Stimulated activated CD4-positive, alpha-beta T cell treated with anti-CD3 and anti-CD28 coated beads, Interleukin-4, amount 100 ng/mL, for 48 hours (primary cell): ENCODE measurements at places on chromosomes 3 and 15.
A peak's percentile ranks its signal among the peaks of the same experiment; 100 is the strongest.

DNA sequence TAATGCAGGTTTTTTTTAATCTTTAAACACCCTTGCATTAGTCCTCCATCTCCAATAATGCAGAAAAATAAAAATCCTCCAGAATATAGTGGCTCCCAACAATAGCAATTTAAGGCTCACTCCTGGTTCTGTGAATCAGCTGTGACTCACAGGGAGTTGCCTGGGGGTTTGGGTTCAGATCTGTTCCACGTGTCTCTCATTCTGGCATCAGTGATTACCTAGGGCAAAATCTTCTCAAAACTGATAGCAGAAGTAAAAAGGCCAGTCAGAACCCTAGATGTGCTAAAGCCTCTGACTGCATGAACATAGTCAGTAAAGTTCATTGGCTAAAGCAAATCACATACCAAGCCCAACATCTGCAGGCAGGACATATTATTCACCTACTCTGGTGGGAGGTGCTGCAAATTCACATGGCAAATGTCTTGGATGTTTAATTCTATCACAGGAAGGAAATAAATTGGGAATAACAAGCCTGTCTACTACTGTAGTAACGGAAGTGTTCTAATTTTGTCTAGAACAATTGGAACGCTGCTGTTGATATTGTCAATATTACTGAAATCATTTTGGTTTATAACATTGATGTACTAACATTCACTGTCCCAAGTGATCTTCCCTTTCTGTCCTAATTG lies 364.1 kb upstream of the CNTN4 start:
- DNase-seq, result no peak

DNA sequence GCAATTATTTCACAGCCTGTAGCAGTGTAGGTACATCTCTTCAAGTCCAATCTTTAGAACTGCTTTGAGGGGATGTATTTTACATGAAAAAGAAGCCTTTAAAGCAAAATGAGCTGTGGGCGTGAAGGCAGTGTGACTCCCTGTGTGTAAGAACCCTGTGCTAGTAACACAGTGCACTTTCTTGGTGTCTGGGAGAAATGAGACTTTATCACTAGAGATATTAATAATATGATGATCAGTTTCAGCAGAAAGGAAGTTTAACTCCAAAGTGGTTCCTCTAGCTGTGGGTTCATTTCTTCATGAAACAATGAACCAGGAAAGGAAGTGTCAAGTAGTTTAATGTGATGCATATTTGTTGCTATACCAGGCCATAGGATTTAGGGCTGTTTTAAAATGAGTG lies 41.5 kb downstream of the SLCO3A1 start:
- DNase-seq, result no peak

- no peak for DNase-seq
Observed at GRCh38 chr3:126103121-126104027, 19.4 kb upstream of the SLC41A3 start.

DNA sequence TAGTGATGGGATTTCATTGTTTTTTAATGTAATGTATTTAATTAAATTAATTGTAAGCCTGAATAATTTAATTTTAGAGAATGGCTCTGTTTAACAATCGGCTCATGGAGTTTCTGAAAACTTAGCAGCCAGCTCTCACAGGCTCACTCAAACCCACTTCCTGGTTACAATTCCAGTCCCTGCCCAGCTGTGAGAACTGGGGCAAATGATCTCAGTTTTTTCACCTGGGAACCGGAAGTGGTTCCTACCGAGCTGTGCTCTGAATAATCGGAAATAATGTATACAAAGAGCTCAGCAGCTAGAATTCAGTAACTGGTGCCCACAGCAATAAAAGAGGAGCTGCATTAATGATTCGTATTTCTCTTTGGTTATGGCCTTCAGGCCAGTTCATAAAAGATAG lies 244.3 kb upstream of the MCTP2 start:
- DNase-seq, result peak; percentile 19

DNA sequence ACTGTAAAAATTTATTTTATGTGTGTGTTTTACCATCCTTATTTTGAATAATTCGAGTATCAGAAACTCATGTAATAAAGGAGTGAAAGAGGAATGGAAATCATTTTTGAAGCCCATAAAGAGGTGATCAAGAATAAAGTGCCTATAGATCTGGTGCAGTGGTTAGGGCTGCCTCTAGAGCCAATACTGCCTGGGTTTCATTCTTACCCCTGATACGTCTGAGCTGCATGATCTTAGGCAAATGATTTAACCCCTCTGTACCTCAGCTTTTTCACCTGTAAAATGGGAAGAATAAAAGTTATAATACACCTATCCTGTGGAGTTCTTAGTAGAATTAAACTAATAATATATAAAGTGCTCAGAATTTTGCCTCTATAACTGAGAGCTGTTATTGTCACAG lies 30.4 kb downstream of the EFHB start:
- no peak for DNase-seq

- DNase-seq, result no peak
Observed at GRCh38 chr3:57729334-57730045, 26.6 kb upstream of the SLMAP start.

DNA sequence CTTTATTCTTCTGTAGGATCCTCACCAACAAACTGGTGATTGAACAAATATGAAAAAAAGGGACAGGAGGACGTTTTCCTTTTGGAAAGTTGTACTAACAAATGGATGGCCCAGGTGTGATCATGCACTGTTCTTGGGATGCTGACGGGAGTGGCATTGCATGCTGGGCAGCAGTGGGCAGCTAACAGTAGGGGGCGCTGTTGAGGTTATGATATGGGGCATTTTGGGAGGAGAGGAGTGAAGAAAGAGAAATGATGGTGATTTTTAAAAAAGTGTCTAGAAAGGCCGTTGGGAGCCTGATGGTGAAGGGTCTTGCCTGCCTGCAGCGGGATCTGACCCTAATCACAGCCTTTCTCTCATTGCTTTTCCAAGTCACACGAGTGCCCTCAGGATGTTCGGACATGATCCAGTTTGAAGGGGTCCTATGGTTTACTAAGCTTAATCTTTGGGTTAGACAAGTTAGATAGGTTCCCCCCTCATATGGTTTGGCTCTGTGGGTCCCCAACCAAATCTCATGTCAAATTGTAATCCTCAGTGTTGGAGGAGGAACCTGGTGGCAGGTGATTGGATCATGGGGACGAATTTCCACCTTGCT lies 46.2 kb upstream of the PRTG start:
- DNase-seq, result peak; percentile 73

DNA sequence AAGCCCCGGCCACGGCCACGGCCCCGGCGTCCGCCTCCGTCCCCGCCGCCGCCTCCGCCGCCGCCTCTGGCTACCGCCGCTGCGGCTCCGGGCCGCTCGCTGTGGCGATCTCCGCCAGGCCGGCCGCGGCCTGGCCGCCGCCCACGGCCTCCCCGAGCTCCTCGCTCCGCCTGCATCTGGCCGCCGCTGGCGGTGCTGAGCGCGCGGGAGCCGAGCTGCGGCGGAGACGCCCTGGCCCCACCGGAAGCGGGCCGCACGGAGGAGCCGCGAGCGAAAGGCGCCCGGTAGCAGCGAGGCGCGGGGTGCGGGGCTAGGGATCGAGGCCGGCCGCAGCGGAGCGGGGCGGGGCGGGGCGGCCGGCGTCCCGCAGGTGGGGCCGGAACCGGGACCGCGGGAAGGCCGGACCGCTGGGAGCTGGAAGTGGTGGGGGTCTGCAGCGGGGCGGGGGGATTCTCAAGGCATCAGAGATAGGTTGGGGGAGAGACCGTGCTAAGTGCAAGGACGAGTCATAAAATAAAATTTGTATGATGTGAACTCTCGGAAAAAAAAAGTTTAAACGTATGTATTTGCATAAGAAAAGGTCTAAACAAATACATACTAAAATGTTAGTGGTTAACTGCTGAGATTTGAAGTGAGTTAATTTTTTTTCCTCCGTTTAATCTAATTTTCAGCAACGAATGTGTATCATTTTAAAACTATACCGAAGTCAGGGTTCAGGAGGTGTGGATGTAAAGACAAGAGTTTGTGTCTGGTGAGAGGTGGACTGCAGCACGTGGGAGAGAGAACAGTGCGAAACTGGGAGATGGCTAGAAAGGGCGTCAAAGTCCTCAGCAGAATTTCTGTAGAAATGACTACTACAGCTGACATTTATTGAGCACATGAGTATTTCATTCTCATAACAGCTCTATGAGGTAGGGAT lies at the start of gene AVEN:
AVEN (minus strand) TSS at position 334 of the 919 bp plus-strand sequence; CDS start at position 176, 158 bp downstream.
- DNase-seq, result peak; percentile 36

DNA sequence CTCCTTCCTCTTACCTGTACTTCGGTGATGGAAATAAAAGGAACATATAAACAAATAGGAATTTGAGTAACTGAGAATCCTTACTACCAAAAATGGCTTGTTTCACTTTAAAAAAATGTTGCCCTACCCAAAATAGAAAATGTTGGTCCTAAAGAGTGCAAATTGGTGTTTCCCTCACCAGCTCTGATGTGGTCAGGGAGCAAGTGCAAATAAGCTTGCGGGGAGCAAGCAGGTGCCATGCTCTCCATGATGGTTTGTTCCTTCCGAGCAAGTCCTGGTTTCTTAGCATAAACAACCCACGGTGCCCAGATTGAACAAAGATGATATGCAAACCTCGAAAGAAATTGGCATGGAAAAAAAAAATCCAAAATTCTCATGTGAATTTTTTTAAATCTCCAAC lies 68.8 kb downstream of the PGPEP1L start:
- no peak for DNase-seq

GRCh38 chr3:87900061-87900460 lies 158.7 kb downstream of the CGGBP1 start:
- DNase-seq, result no peak

DNA sequence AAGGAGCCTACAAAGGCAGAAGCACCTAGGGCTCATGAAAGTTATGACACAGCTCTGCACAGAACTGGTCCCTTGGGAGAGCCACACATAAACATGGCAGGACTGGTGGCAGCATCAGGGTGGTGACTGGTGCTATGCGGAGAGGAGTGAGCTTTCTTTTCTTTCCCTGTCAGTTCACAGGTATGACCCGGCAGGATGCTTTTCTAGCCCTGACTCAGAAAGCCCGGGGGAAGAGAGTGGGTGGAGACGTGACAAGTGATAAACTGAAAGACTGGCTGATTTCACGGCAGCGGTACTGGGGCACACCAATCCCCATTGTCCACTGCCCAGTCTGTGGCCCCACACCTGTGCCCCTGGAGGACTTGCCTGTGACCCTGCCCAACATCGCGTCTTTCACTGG lies 103.0 kb downstream of the LARS2 start:
- DNase-seq, result peak; percentile 24

DNA sequence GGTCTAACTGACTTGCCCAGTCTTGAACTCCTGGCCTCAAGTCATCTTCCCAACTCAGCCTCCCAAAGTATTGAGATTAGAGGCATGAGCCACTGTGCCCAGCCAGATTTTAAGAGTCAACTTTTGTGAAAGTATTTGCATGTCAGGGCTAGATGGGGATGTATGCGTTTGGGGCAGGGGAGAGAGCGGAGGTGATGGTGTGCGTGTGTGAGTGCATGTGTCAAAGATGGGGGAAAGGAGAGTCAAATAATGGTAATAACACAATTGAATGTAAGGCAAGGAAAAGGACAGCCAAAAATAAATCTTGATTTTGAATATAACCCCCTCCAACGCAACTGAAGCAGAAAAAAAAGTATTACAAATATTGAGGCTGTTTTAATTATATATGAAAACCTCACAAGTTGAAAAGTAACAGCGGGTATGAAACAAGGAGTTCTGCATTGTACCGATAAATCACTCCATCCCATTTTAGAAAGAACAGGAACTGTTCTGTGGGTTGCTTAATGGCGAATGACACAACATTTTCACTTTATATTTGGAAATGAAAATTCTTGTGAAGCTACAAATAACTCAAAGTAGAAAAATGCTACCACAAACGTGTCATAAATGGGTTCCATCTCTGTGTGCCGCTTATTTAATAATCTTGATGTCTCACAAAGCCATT lies 29.9 kb upstream of the LDHAL6B start:
- DNase-seq, result no peak

DNA sequence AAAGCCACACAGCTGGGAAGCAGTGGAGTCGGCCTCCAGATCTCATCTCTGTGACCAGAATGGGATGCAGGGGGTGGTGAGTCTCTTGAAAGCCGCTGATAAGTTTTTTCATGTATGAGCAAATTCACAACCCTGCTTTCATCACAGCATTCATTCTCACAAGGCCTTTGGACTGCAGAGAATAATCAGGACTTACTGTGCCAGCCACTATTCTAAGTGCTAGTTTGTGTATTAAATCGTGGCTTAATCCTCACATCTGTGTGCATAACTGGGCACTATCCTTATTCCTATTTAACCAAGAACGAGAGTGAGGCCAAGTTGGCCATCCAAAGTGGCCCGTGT lies 64.2 kb upstream of the POLG start:
- no peak for DNase-seq

DNA sequence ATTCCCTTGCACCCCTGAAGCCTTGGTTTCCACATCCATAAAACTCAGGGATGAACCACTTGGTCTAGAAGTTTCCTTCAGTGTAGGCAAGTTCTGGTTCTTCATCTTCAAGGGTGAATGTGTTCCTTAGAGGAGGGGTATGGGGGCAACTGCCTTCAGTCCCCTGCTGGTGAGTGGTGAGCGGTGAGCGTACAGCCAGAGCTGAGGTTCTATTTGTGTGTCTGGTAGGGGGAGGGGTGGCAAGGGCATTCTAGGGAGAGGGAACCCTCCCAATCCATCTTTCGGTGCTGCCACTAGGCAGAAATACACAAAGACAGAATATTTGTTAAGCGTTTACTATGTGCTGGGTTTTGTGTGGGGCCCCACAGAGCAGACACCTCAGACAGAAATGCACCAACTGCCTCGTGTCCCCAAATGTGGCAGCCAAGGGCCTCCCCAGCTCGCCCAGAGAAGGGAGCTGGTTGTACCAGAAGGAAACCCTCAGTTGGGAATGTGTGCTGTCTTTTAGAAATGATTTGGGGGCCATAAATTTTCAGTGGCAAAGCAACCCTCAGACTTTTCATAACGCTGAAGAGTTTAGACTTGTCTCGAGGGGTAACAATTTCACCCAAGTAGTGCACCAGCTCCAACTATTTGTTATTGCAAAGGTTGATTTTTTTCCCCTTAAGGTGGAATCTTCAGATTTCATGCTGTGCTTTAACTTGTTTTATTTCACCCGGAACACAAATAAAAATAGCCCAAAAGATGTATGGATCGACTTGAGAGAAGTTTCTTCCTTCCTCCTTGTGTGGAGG lies 137.6 kb downstream of the FBLN2 start:
- DNase-seq, result no peak

- no peak for DNase-seq
Observed at GRCh38 chr15:57969996-57970395, 95.5 kb downstream of the ALDH1A2 start.

DNA sequence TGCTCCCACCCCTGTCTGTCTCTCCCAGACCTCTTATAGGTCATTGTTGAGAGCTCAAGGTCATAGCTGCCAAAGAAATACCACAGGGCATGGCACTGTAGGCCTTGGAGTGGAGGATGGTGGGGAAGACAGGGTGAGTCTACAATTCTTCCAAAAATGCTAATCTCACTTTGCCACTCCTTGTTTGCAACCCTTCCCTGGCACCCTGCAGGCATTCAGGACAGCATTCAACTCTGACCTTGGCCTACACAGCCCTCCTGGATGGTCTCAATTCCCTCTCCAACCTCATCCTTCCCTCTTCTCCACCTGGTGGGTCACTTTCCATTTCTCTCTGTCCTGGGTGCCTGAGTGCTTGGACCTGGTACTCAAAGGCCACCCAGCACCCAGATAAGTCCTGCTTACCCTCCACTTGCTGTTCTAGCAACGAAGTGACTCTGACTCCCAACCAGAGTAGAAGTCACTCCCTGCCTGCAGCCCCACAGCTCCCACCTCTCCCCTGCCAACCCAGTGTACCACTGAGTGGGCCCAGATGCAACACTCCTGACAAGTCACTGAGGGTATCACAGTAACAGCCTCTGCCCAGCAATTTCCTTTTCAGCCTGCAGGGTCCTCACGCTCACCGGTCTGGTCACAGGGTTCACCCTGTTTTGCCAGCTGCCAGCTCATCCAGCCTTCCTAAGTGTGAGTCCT lies 36.6 kb downstream of the AMOTL2 start:
- no peak for DNase-seq
